ENCODE measurements at places on chromosomes 2 and 18. TPM values are rescaled to one million over a fixed set of nuclear protein-coding genes. Genes with fewer than 3 reads are reported as not detected.

DNA sequence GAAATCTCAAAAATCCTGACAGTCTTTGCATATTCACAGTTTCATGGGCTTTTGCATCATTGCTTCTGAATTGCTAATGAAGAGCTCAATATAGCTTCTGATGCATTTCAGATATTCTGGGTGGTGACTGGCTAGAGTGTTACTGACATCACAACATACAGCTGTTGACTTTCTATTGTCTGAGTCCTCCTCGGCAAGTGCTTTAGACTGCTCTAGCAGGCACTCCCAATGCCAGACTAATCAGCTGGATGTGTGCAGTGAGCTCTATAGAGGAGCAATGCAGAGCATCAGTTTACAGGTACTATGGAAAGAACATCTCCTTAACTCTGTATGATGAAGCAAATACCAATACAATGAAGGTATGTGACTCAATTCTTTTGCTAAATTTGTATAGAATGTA lies 54.9 kb downstream of the R3HDM1 start:
- DNase-seq: no peak

The PROKR1 gene
- not detected for total RNA-seq

DNA sequence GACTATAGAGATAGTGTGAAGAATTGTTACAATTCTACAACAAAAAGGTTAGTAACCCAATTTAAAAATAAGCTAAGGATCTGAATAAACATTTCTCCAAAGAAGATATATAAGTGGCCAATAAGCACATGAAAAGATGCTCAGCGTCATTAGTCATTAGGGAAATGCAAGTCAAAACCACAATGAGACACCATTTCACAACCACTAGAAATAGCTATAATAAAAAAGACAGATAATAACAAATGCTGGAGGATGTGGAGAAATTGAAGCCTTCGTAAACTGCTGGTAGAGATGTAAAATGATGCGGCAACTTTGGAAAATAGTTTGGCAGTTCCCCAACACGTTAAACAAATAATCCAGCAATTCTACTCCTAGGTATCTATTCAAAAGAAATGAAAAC lies 366.5 kb upstream of the POU3F3 start:
- DNase-seq: no peak

- no peak for DNase-seq
These were observed 30.2 kb downstream of the NYAP2 start for GRCh38 chr2:225429717-225430116.

DNA sequence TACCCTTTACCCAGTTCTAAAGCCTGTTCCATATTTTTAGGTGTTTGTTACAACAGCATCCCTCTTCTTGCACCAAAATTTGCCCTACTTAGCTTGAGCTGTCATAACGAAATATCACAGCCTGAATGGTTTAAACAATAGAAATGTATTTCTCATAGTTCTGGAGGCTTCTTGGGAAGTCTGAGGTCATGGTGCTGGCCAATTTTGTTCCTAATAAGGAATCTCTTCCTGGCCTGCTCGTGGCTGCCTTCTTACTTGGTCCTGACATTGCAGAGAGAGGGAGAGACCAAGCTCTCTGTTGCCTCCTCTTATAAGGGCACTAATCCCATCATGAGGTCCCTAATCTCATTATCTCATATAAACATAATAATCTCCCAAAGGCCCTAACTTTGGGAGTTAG lies 267.8 kb downstream of the PID1 start:
- DNase-seq: no peak

The TEX51 gene
- total RNA-seq: not detected

GRCh38 chr2:208129744-208130711 lies at the start of gene CRYGC:
TSS of gene CRYGC (minus strand) at chr2:208129828. CDS start at chr2:208129792, 36 bp downstream.
- no peak for DNase-seq

Data from esophagus muscularis mucosa (tissue), 4 donors.